ENCODE measurements at places on chromosomes 7 and 10.

DNA sequence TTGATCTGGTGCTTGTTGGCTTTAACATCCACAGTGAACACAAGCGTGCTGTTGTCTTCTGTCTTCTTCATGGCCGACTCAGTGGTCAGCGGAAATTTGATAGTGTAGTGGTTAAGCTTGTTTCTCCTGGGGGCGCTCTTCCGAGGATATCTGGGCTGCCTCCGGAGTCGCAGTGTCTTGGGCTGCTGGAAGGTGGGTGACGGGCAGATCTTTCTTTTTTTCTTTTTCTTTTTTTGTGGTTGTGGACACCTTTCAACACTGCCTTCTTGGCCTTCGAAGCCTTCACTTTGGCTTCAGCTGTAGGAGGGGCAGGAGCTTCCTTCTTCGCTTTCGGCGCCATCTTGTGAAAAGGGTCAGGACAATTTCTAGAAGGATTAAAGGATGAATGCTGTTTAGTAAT is 23.8 kb upstream of the RPA3 start:
- no peak for DNase-seq

GRCh38 chr7:44177570-44178131 is 11.6 kb downstream of the GCK start:
- DNase-seq, result no peak

- no peak for DNase-seq
Observed at GRCh38 chr7:142450695-142451094, 192.8 kb upstream of the PRSS58 start.

DNA sequence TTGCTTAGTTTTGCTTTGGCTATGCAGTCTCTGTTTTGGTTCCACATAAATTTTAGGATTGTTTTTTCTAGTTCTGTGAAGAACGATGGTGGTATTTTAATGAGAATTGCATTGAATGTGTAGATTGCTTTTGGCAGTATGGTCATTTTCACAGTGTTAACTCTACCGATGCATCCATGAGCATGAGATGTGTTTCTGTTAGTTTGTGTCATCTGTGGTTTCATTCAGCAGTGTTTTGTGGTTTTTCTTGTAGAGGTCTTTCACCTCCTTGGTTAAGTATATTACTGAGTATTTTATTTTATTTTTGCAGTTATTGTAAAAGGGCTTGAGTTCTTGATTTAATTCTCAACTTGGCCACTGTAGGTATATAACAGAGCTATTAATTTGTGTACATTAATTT is 78.2 kb upstream of the ZNF92 start:
- no peak for DNase-seq

GRCh38 chr10:82037076-82037475 is 162.1 kb downstream of the NRG3 start:
- DNase-seq, result no peak

GRCh38 chr7:129163875-129164544 is 19.5 kb downstream of the TSPAN33 start:
- peak; percentile 20 for DNase-seq

DNA sequence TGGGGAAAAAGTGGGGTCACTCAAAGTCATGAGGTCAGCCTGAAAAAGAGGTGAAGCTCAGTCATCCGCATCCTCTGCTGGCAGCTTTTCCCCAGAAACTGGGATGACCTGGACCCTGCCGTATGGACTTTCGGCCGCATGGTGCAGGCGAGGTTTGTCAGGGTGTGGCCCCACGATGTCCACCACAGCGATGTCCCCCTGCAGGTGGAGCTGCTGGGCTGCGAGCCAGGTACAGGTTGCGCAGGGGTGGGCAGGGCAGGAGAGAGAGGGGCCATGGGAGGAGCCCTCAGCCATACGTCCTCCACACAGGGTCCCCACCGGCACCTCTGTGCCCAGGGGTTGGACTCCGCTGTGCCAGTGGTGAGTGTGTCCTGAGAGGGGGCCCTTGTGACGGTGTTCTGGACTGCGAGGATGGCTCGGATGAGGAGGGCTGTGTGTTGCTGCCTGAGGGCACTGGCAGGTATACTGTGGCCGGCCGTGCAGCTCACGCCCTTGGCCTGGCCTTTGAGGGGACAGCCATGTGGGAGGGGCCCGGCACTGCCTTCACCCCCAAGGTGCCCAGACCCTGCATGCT is 23.0 kb upstream of the ZNF467 start:
- no peak for DNase-seq

GRCh38 chr10:23325132-23325531 is 19.5 kb downstream of the C10orf67 start:
- no peak for DNase-seq

DNA sequence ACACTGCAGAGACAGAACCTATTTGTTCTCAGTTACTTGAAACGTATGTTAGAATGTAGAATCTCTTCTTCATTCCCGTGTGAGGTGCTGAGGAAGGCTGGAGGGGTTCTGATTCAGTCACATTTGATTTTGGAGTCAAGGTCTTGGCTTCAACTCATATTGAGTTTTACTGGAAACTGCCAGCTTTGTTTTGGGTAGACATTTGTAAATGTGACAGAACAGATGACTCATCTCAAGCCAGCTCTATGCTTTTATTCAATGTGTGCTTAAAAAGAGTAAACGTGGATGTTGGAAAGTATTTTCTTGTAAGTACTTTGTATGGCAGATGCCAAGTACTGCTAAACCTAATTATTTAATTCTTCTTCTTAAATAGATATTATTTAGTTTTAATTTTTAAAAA is 780.8 kb upstream of the C7orf33 start:
- DNase-seq, result no peak

DNA sequence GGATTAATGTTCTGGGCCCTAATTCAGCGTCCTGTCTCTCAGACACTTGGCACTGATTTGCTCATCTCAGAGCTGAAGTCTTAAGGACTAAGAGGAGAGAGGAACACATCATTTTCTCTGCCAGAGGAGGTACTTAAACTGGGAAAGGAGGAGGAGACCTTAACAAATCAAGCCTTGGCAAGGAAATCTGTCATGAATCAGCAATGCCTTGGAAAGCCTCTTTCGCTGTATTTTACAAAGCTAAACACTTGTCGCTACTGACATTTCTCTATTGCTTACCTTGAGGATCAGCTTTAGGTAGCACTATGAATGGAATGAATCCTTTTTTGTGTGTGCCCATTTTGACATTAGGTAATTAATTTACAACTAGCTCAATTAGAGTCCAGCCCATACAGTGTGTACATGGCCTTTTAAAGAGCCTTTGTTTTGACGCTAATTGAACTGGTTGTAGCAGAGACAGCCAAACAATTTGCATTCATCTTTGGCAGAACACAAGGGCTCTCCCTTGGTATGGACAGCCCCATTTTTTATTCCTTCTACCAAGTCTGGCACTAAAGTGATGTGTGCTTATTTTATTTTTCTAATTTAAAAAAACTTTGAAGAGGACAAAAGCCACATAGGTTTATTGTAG is 37.4 kb downstream of the AUTS2 start:
- no peak for DNase-seq

DNA sequence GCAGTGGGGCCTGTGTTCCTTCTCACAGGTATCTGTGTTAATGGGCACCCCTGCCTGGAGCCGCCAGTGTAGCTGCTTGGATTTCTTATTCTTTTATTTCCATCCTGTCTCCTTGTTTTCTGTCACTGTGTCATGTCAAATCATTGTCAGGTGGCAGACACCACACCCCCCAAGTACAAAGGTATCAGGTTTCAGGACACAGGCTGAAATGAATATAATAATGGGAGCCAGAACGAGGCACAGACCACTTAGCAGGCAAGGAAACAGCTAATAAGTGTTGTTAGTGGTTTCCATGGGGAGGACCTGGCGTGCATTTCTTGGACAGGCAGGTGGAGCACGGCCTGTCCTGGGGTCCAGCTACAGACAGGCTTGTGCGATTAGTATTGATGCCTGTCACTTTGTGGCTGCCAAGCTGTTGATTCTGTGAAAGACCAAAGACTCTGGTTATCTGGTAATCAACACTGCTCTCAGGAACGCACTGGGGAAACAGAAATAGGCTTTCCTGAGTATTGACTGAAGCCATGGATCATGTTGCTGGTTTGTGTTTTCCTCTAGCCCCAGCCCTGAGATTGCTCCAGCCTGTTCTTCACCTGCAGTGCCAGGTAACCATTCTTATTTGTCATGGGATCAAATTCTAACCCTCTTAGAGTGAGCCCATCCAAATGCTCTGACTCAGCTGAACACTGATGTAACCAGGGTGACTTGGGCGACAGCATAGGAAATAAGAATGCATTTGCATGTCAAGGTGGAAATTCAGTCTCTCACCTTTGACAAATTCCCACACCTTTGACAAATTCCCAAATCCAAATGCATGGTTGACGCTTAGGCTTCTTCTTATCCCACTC is 1002.0 kb downstream of the LRMDA start:
- DNase-seq, result no peak

- DNase-seq, result no peak
Observed at GRCh38 chr7:45239486-45239885, 81.9 kb downstream of the RAMP3 start.

GRCh38 chr7:50657912-50658311 is 92.7 kb upstream of the DDC start:
- no peak for DNase-seq

- DNase-seq, result no peak
Observed at GRCh38 chr7:90705391-90706071, 109.4 kb downstream of the CDK14 start.

DNA sequence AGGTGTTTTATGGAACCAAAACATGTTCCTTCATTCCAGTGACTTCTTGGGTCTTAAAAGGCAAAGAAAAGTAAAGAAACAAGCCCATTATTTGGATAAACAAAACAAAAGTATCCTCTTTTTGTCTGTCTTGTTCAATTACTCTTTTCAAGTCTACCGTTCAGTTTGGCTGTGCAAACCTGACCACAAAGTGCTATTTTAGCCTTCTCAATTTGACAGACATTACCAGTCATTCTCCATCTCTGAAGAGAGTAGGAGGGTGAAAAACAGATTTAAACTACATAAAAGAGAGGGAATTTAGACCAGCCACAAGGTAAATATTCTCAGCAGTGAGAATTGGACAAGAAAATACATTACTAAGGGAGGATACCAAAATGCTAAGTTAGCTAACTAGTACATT is 145.2 kb downstream of the GRM3 start:
- DNase-seq, result no peak

- DNase-seq, result peak; percentile 40
Observed at GRCh38 chr10:483261-483660, 206.2 kb downstream of the DIP2C start.

DNA sequence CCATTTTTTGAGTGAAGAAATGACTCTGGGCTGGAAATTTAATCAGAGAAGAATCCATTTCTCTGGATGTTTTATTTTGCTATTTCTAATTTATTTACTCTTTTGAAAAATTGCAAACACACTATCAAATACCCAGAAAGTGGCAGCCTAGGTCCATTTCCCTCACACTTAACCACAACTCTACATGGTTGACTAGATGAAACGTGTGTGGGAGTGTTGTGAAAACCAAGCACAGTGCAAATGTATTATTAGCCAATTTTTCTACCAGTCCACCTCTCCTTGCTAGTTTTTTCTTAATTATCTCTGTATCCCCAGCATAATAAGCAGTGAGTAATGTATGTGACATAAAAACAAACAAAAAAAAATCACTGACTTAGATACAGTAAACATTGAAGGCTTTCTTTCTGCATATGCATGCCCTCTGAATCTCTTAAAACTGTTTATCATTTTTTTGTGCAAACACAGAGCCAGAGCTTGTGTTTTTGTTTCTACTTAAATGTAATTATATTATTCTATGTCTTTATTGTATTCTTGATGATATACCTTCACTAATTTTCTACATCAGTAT is 30.9 kb downstream of the SCIN start:
- no peak for DNase-seq

- DNase-seq, result no peak
Observed at GRCh38 chr7:27217951-27218350, 18.1 kb upstream of the HOXA13 start.

DNA sequence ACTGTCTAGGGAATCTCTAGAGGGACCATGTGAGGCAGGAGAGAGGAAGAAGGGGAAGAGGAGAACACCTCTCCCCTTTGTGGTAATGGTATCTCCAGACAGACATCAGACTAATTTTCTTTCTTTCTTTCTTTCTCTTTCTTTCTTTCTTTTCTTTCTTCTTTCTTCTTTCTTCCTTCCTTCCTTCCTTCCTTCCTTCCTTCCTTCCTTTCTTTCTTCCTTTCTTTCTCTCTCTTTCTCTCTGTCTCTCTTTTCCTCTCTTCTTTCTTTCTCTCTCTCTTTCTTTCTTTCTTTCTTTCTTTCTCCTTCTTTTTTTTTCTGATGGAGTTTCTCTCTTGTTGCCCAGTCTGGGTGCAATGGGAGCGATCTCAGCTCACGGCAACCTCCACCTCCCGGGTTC is 73.2 kb upstream of the PAX2 start:
- DNase-seq, result no peak

DNA sequence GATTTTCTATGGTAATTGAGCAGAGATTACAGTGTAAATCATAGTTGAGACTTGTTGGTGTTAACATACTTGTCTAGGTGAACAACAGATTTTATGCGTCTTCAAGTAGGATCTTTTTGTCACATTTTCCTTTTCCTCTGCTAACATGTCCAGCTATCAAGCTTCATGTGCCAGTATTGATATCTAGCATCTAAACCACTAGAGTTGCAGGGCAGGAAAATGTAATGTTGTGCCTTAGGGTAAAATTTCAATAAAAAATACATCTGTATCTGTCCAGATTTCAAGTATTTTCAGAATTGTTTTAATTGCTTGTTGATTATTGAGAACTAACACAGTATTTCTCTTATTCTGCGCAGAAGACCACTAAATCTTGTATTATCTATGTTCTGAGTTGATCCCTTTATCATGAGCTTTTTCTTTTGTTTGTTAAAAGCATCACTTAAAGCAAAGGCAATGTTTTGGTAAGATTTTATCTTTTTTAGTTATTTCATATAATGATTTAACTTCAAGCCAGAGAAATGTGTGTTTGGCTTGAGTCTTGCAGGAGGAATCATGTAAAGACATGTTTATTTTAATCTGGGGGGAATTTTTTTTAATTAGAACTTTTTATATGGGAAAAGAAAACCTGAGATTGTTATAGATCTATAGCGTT is 16.5 kb downstream of the BICC1 start:
- DNase-seq, result no peak

DNA sequence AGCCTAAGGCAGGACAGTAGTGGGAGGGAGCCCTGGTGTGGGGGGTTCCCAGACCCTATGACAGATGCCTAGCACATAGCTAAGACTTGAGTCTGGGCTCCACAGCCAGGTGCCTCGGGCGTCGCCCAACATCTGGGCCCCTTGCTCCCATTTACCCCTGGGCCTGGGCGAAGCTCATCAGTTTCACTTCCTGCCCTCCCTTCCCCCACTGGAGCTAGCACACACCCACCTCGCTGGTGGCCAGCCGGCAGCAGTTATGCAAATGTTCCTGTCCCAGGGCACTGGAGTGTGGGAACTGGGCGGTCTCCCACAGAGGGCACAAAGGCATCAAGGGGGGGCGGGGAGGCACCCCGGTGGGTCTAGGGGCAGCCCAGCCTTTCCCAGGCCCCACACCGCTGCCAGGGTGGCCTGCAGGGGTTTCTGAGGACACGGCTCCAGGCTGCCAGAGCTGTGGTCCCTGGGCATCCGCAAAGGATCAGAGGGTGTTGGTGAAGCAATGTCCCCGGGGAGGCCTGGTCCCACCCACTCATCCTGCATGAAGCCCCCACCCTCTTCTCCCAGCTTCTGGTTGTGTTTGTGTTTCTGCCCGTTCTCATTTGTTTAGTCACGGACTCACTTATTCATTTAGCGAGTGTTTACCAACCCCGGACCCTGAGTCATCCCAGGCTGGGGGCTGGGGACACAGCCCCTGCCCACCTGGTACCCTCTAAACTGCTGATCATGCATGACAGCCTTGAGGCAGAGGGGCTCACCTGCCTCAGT is 20.4 kb downstream of the SH2B2 start:
- DNase-seq, result no peak

Measured in skin of body (tissue), 3 donors.